ENCODE measurements at places on chromosomes 5 and 9.
A peak's percentile ranks its signal among the peaks of the same experiment; 100 is the strongest.

GRCh38 chr9:37184905-37185867 is 64.8 kb downstream of the ZCCHC7 start:
- DNase-seq: no peak

DNA sequence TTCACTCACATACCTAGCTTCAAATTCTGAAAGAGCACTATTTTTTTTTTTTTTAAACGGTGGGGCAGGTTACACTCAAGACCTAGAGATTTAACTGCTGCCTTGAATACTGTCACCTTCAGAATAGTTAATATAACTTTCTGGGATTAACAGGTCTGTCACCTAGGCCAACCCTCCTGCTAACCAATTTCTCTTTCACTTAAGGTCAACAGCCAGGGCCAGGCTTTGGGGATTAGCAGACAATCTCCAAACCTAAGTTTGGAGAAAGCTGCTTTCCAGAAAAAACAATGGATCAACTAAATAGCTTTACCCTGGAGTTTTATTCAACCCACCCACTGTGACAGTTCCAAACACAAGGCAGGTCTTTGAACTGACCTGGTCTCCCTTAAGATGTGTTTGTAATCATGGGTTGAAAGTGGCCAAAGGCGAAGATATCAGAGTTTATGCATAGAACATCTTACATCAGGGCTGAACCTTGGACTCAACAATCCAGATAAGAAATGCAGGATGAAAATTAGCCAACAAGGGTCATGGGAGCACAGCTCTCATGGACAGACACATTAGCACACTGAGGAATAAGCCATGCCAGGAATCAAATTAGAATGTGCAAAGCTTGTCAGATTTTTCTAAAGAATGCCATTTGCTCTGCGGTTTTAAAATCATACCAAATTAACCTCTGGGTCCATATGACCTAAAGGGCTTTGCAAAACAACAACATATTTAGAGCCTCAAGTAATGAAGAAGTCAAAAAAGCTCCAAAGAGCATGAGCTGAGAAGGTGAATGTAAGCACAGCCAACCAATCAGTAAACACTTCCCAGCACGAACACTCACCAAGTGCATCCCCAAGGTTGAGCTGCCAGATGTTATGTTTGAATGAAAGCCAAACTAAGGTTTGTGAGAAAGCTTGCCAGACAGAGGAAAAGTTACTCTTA is 538.5 kb upstream of the DMAC1 start:
- DNase-seq: no peak

GRCh38 chr9:100346836-100347235 is 5.9 kb downstream of the TEX10 start:
- no peak for DNase-seq

GRCh38 chr9:95497772-95498171 is 19.0 kb downstream of the PTCH1 start:
- no peak for DNase-seq

- DNase-seq: no peak
Observed at GRCh38 chr9:7613931-7614330, 185.6 kb downstream of the DMAC1 start.

DNA sequence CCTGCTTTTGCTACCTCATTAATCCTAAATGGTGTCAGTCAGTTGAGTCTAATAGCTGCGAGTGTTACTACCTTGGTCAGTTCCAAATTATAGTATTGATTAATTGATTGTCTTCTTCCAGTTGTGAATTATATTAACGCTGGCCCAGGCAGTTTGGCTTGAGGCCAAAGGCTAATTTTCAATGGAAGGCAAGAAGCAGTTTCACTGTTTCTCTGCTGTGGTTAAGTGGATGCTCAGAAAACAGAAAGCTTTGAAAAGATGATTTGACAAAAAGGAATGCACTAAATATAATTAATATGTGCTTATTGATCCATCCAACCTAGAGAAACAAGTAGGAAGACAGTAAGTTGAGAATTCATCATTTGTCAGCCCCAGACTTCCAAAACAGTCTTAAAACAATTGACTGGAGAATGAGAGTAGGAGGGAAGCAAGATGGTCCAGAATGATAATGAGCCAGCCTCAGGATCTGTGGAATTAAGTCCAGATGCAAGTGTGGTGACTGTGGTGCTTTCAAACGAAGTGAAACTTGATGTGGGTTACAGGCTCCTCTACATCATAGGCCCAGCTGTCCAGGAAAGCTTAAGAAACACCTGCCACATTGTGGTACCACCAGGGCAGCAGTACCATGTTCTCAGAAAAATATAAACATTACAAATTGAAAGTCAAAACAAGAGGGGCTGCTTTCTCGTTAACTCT is 1371.0 kb upstream of the DMAC1 start:
- no peak for DNase-seq

DNA sequence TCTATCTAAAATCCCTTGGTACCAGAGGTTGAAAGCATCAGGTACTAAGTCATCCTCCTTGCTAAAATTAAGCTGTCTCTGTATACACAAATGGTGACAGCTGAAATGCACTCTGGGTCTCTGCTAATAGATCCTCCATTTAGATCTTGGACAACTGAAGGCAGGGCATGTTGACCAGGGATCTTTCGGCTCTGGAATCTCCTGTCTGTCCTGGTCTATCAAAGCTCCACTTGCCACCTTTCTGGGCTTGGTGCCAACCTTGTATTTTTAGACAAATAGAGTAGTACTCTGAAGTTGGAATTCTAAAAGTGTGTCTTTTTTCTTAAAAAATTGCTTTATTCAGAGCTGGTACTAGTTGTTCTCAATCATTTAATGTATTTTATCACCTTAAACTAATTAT is 135.2 kb upstream of the HMHB1 start:
- no peak for DNase-seq

- no peak for DNase-seq
Observed at GRCh38 chr5:131647048-131647769, 12.2 kb upstream of the RAPGEF6 start.

DNA sequence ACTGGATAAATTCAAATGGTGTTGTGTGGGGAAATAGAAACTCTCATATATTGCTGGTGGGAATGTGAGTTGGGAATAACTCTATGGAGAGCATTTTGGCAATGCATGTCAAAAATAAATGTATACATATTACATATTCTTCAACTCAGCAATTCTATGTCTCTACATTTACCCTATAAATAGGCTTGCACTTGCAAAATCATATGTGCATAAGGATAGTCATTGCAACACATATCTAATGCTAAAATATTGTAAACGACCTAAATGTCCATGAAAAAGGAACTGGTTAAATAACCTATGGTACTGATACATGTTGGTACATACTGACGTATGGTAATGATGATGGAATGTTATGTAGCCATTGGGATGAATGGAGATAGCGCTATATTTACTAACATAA is 94.5 kb upstream of the CHD1 start:
- no peak for DNase-seq

GRCh38 chr5:91998774-91999173 is 615.7 kb upstream of the ARRDC3 start:
- DNase-seq: no peak

GRCh38 chr9:76894198-76894597 is 11.7 kb downstream of the PRUNE2 start:
- DNase-seq: no peak

GRCh38 chr5:140591747-140592372 is 27.2 kb downstream of the SLC35A4 start:
- no peak for DNase-seq

DNA sequence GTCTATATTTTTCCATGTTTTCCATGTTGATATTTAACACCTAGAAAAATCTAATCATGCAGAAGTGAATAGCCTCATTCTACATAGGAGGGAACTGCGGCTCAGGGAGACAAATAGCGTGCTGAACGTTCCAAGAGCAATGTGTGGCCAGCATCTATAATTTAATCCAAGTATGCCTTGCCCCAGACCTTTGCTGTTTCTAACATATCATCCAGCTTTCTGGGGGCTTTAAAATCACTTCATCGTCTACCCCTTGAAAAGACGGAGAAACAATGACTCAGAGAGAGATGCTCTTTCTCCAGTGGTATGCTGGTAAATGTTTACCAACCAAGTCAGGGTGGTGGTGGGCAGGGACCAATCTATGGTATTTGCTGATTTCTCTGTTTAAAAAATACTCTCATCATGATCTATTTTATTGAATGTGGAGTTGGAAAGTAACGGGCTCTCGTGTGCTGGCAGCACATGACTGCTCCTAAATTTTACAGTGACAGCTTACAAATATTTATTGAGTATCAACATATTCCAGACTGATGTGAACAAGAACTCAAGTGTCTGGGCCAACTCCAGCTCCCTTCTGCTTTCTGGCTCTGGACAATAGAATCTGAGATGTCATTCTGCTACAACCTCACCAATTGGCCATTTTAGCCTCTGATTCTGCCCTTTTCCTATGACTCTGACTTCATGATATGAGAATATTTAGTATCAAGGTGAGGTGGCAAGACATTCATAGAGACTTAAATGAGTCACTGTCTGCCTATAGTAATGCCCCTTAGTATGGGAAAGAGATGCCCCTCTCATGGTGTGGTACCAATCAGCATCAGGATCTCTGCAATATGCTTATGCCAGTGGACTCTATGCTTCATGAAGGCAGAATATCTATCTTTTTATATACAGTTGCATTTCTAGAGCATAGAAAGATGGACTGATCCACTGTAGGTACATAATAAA is 407.4 kb upstream of the TNC start:
- no peak for DNase-seq

GRCh38 chr9:19430201-19430760 is 21.5 kb downstream of the ACER2 start:
- DNase-seq: no peak

DNA sequence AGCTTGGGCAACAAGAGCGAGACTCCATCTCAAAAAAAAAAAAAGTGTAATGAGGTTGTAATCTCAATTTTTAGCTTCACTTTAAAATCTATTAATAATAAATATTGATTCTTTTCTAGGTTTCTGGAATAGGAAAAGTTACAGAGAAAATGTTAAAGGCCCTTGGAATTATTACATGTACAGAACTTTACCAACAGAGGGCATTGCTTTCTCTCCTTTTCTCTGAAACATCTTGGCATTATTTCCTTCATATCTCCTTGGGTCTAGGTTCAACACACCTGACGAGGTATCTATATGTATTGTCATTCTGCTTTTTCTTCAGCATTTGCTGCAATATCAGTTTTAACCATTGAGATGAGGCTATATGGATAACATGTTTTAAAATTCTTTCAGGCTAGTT is 26.6 kb upstream of the ANKDD1B start:
- no peak for DNase-seq

- DNase-seq: no peak
Observed at GRCh38 chr5:56876327-56876726, 33.1 kb upstream of the SETD9 start.

DNA sequence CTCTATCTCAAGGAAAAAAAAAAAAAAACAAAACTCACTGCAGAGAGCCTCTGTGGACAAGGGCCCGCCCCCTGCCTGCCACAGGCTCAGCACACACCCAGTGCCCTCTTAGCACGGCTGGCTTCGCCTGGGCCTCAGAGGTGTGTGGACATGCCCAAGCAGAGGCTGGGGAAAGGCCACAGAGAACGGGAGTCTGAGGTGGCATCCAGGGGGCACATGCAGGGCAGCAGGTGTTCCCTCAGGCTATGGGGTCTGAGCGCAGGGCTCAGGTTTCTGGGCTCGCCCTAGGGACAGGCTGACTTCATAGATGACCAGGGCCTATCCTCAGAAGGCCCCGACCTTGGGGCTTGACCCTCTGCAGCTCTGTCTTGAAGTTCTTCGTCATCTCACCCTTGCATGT is 138.7 kb downstream of the ZNF354C start:
- DNase-seq: no peak

DNA sequence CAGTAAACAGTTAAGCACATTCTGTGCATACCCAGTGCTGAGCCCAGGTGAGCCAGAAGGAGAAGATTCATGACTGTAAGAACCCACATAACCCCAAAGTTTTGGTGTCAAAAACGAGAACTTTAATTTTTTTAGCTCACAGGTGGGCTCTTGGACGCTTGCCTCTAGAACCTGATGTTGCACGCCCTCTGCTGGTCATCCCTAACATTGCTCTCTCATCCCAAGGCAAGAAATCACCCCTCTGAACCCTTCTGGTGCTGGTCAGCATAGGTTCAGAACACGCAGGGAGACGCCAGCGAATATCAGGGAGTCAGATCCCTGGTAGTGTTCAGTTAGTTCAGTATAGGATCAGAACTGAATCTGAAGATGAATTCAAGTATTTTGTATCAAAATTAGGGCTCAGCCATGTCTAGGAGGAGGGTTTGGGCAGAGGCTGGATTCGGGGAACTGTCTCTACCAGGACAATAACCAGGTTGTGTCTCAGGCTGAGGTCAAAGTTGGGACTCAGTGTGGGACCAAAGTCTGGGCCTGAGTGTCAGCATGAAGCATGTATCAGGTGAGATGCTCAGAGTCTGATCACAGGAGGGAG is 4.1 kb upstream of the DNAJB5 start:
- peak; percentile 81 for DNase-seq

- DNase-seq: peak; percentile 8
Observed at GRCh38 chr9:32427111-32427873, 42.8 kb downstream of the ACO1 start.
